ENCODE measurements at places on chromosomes 7 and 10.

DNA sequence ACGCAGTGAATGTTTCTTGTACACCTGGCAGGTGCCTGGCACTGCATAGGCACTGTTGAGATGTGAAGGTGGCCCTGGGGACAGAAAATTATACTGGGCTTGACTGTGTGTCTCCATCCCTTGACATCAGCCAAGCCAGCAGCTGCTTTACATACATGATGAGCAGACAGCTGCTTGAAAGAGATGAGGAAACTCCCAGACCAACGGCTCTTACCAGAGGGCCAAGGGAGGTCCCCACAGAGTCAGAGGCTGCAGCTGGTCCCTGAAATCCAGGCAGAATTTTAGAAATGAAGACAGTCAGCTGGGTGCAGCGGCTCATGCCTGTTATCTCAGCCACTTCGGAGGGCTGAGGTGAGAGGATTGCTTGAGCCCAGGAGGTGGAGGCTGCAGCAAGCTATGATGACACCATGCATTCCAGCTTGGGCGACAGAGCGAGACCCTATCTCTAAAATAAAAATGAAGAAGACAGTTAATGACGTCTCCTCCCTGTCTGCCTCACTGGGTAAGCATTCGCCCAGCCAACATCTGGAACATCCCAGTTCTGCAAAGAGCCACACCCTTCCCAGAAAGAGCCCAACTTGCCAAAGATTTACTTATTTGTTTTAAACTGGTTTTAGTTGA is 17.6 kb downstream of the LIMK1 start:
- no peak for DNase-seq

DNA sequence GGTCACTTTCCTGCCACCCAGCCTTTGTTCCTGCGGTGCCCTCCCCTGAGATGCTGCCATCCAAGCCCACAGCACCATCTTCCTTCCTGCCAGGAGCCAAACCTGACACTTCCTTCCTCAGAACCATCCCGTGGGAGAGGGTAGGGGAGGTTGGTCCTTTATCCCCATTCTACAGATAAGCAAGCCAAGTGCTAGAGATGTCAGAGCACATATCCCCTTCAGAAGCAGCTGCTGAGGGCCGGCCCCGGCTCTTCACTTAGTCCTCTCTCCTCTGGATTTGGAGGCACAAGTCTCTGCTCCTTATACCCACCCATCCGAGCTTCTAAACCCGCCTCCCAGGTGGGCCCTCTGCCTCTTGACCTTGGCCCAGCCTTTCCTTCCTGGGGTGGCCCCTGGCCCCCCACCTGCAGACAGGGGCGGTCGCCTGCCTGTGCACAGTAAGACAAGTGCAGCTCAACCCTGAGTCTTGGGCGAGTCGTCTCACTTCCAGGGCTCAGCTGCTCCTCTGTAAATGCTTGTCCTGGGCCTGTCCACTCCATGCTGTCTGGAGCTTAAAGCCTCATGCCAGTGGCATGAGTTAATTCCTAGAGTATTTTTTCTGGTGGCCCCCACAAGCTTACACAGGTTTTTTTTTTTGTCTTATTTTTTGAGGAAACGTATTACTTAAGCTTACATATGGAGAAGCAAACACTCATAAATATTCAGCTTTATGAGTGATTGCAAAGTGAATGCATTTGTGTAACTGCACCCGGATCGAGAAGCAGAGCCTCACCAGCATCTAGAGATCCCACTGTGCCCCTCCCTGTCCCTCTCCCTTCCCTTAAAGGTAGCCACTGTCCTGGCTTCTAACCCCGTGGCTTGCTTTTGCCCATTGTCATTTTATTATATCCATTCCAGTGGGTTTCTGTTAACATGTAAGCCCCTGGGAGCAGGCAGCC is 125.1 kb downstream of the CDH23 start:
- no peak for DNase-seq

GRCh38 chr7:118214833-118215182 is 9.7 kb upstream of the ANKRD7 start:
- DNase-seq, result no peak

DNA sequence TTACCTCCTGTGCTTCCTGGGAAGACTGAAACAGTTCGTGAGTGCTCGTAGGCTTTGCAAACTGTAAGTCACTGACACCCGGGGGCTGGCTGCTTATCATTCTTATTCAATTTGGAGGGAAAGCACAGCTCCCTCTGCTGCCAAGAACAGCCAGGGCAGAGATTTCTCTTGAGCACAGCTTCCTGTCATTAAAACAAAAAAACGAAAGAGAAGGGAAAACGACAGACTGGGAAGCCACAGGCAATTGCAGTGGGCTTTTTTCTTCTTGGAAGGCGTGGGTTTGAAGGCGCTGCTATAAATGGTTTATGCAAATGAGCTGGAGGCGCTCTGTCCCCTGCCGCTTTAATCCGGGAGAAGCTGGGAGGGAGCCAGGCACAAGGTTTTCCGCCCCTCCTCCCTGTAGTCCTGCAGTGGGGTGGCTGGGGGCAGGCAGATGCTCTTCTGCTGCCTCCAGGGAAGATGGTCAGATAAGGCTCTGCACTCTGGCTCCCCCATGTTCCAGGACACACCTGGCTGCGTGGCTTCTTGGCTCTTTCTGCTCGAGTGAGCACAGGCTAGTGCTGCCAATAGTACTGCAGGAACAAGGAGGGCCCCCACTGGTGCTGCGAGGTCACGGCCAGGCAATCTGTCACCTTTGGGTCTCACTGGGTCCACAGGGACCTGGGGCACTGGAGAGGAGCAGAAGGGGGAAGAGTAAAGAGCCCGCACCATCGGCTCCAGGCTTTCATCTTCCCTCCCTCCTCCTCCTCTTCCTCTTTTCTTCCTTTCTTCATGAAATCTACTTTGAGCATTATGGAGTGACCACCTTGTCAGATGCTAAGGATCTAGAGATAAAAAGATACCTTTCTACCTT is 49.5 kb downstream of the NEURL1 start:
- peak; percentile 28 for DNase-seq

DNA sequence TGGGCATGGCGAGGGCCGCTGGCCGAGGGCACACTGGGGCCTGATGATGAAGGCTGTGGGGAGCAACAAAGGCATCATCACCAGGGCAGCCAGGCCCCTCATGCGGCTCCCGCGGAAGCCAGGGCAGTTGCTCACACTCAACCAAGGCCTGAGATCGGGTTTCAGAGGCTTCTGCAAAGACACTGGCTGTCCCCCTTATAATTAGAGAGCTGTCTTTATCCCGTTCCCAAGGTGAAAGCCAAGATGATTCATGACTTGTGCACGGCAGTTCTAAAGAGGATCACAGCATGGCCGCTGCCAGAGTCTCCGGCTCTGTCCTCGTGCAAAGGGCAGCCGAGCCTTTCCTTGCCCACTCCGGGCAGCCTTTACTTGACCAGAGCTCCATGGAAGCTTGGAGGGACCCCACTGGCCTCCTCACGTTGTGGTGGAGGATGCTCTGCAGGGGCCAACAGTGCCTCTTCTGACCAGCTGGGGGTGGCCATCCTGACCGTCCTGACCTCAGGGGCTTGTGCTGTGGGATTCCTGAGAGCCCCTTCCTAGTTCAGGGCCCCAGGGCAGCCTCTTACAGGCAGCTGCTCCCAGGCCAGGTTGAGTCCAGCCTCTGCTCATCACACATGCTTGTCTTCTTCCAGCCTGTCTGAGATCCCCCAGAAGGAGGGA is 82.3 kb downstream of the PRKAG2 start:
- DNase-seq, result no peak

DNA sequence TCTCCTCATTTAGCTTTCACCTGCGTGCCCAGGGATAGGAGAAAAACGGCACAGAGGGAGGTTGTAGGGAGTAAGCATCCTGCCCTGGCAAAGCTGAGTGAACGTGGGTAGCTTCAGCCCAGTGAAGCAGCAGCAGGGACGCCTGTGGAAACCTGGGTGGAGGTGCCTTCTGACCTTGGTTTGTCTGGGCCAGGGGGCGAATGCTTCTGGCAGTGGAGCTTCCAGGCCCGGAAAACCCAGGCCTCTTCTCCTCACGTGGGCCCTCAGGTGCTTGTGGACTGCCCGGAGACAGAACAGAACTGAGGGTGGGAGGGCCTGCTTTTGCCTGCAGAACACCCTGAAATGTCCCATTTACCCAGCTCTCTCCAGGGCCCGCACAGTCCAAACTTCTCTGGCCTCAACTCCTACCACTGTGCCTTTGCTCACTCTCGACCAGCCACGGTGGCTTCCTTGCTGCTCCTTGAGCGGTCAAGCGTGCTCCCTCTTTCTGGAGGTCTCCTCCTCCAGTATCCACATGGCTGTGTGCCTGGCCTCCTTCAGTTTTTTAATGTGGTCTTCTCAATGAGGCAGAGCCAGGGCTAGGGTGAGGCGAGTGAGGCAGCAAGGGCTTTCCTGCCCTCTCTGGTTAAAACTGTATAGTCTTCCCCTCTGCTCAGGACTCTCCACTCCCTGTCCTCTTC is 62.4 kb downstream of the TMEM209 start:
- no peak for DNase-seq

- DNase-seq, result no peak
Measured at GRCh38 chr10:100999742-101000126, at the start of gene LZTS2. LZTS2 (plus strand) TSS chr10:100999808; CDS start chr10:101002539, 2,731 bp downstream.

DNA sequence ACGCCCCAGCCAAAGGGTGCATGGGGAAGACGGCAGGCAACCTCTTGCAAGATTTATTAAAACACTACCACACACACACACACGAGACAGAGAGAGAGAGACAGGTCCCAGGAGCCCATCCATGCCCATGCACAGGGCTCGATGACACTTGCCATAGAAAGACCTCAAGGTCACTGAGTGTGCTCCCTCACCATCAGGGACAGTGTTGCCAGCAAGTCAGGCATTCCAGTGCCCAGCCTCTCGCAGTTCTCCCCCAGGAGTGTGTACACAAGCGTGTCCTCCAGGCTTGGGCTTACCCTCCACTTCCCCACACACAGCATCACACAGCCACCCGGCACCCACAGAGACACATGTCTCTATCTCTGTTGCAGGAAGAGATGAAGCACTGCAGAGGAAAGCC is 46.8 kb upstream of the SLF2 start:
- no peak for DNase-seq

DNA sequence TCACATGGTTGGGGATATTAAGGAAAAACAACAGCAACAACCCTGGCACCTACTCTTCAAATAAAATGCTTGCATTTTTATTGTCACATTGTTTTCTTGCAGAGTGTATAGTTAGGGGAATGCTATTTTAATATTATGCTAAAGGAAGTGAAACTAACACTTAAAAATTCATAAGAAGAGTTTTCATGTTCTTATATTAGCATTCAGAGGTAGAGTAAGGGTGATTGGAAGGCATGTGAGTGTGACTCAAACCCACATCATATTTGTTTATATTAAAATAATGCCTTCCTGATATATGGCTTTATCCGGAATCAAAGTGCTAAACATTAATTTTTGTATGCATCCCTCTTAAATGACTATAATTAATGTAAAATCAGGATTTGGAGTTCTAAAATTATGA is 59.8 kb upstream of the TES start:
- no peak for DNase-seq

- DNase-seq, result peak; percentile 86
Measured at GRCh38 chr10:6275022-6275997, 72.6 kb downstream of the PFKFB3 start.

GRCh38 chr7:5232874-5233273 is 42.8 kb downstream of the WIPI2 start:
- no peak for DNase-seq

DNA sequence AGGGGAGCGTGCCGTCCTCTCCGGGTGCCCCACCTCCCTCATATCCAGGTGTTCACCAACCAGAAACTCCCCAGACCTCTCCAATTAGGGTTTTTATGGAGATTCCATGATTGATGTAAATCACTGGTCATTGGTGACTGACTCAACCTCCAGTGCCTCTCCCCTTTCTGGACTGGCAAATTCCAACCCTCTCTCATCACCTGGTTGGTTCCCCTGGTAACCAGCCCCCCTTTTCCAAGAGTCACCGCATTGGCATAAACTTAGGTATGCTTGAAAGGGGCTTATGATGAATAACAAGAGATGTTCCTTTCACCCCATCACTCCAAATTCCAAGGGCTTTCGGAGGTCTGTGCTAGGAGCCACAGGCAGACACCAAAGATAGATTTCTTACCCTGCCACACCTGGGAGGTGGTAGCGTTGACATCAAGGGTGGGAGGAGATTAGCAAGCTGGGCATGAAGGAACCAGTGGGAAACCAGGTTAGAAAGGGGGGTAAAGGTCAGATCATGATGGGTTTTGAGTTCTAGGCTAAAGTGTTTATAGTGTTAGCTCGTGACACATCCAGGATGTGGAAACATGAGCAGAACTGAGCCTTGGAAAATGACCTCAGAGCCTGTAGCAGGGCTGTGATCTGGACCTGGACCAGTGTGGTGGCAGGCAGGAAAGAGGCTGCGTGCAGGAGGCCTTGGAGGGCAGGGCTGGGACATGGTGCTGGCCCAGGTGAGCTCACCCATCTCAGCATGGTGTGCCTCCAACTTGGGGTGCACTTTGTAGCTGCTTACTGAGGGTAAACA is 45.1 kb downstream of the CAMK1D start:
- DNase-seq, result no peak

DNA sequence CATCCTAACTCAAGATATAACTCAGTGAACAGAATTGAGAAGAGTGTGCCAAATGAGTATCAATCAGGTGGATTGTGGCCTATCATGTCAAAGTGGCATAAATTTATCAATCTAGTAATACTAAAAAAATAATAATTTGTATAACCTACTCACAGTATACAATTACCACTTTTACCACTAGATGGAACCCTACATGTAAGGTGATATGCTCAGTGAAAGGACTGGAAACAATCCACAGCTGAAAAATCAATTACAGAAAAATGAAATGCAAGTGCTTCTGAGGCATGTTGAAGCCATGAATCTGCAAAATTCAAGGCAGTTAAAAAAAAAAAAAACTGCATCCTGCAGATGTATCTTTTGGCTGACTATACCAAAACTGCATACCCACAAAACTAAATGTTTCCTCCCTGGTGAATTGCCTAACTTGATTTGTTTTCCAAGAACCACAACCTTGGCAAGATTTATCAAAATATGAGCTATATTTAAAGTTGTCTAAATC is 13.9 kb downstream of the ARHGAP19 start:
- no peak for DNase-seq

GRCh38 chr7:4888161-4888560 is 4.6 kb upstream of the RADIL start:
- DNase-seq, result no peak

DNA sequence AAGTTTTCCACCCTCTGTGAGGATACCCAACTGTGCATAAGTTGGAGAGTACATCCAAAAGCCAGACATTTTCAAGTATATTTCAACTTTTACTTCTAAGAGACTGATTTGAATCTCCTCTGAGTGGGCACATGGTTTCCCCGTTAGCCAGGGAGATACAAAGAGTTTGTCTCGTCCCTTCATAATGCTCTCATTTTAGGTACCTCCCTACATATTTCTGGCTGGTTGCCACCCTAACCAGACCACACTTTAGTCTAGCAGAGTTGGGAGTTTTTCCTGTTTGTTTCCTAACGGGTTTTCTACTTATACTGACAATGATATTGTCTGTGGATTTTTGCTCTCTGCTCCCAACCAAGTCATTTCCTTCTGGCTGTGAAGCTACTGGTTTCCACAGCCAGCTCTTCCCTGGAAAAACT is 180.3 kb downstream of the CCDC71L start:
- no peak for DNase-seq

GRCh38 chr10:97771913-97772823 is at the start of gene SFRP5:
SFRP5 (minus strand) TSS chr10:97771999; CDS start chr10:97771833, 166 bp downstream.
- no peak for DNase-seq
